NCI-H1417 treated with DMSO at 0.1 percent for 48 hours (cell line): ENCODE measurements at places on chromosomes 2 and 18.

- no peak for DNase-seq
These were observed 29.2 kb downstream of the GALNT1 start for GRCh38 chr18:35610724-35611123.

DNA sequence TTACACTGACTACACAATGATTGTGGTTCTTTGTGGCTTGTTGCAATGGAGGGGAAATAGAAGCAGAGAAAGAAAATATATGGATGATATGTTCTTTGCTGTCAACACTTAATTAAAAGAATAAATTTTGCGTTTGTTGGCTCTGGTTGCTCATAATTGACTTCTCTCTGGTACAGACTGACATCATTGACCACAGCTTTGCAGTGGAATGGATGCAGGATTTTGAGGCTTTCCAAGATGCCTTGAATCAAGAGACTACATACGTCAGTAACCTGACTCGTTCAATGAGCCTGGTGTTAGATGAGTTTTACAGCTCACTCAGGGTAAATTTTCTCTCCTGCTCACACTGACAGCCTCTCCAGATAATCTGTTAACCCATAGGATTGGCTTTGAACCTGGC, 9.9 kb downstream of the GPN1 start:
- no peak for DNase-seq

- no peak for DNase-seq
These were observed 610.8 kb downstream of the EPHA4 start for GRCh38 chr2:220961143-220961860.

DNA sequence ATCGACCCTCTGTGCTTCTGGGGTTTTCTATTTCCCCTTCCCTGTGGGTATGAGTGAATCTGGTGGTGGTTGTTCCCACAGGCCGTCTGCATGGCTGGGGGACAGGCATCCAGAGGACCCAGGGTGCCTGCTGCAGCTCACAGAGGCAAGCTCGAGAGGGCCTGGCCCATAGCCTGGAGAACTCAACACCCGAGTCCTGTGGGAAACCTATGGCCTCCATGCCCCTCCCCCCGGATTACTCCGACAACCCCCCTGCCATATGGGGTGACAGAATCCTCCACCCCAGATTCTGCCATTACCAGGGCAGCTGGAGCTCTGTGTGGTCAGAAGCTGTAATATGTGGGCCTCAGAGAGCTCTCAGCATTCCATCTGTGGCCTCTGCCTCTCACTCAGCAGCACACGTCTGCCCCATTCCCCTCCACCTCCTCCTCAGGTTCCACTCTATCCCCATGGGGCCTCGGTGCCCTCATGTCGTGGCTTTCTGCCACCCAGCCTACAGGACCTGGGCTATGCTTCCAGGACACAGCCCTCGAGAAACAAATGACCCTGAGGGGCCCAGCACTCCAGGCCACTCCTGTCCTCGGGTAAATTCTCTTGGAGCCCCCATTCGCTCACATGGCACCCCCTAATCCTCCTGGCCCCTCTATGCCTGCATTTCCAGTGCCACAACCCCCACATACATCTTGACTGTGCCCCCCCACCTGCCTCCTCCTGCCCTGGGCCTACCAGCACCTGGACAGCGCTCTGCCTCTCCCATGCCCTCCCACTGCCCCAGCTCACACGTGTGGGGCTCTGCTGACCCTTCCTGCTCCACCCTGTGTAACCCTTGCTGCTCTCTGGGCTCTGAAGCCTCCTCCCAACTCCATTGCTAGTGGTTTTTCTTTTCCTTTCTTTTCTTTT, 3.6 kb downstream of the MZT2A start:
- no peak for DNase-seq

DNA sequence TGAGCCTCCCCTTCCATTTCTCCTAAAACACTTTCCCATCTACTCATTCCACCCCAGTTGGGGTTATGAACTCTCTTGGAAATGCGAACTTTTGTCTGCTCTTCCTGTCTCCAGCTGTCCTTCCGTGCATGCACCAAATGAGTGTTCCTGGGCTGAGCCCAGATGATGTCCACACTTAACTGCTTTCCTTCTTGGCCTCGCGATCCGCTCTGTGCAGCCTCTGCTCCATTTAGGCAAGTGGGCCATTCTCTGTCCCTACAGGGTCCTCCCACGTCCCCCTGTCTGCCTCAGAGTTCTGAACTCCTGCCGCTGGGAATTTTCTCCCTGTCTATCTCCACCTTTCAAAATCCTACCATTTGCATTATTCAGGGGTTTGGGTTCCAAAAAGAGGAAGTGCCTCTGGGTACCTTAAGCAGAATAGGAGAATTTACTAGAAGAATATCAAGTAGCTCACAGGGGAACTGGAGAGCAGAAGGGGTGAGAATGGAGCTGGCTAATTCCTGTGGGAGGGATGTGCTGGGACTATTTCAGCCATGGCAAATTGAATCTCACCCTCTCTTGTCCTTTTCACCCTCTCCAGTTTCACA, 4.7 kb upstream of the NCK2 start:
- DNase-seq: no peak

GRCh38 chr18:27715751-27716150, 461.2 kb downstream of the CDH2 start:
- DNase-seq: no peak

- no peak for DNase-seq
These were observed 85.9 kb upstream of the TWSG1 start for GRCh38 chr18:9248661-9249060.

- DNase-seq: no peak
These were observed 38.3 kb downstream of the IL1RL2 start for GRCh38 chr2:102224824-102225739.

DNA sequence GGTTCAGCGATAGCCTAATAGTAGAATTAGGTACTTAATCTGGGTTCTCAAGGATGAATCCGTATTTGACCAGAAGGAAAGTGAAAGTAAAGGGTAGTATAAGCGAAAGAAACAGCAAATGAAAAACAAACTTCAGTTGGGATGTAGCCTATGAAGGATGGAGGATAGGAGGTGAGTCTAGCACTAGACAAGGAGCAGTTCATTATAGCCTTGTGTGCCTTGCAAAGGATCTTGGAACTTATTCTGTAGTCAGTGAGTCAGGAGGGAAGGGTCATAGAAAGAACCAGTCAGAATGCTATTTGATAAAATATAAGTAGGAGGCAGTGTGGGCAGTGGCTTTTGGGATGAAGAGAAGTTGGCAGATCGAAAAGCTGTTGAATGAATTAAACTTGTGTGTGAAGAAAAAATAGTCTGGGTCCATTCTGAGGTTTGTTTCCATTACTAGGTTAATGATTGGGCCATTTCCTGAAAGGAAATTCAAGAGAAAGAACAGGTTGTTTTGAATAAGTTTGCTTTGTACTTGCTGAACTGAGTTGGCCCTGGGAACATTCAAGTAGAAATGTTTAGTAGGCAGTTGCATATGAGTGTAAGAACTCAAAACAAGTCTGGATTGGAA, 48.5 kb downstream of the ANKRD12 start:
- no peak for DNase-seq

GRCh38 chr2:152558158-152558984, 158.9 kb downstream of the PRPF40A start:
- DNase-seq: no peak

DNA sequence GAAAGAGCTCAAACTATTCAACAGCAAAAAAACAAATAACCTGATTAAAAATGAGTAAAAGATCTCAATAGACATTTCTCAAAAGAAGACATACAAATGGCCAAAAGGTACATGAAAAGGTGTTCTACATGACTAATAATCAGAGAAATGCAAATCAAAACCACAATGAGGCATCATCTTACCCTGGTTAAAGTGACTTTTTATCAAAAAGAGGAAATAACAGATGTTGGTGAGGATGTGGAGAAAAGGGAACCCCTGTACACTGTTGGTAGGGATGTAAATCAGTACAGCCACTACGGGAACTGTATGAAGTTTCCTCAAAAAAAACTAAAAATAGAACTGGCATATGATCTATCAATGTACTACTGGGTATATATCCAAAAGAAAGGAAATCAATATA, 39.8 kb upstream of the TMEM163 start:
- DNase-seq: no peak

DNA sequence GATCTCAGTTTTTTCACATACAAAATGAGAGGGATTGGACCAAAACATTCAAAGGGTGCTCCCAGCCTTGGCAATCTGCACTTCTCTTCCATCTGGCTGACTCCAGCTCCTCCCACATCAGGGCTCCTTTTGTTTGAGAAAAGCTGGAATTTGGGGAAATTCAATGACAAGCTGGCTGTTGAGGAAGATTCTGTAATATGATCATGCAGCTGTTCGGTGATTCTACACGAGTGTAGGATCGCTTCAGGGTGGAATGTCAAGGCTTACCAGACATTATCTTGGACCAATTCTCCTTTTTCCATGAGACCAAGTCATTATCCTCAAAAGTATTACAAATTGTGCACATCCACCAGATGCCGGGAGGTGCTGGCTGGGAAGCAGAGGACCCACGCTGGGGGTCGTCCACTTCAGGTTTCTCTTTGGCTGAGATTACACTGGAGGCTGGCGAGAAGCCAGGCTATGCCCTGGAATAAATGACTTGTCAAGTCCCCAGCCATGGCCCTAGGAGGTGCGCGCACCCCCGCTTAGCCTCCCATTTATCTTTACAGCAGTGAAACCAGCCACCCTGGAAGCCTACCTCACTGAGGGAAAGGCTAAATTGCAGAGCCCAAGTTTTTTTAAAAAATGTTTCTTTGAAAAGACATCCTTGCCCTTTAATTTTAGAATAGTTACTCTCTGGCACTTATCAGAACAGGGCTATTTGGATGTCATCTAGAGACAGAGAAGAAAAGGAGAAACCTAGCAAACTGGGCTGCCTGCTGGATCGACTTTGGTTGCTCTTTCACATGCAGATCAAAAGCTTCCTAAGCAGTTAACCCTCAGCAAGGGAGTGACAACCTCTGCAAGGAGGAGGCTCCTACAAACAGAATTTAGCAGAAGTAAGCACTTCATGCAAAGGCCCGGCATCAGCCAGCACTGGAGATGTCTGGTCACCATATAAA, 42.5 kb upstream of the LCLAT1 start:
- no peak for DNase-seq

DNA sequence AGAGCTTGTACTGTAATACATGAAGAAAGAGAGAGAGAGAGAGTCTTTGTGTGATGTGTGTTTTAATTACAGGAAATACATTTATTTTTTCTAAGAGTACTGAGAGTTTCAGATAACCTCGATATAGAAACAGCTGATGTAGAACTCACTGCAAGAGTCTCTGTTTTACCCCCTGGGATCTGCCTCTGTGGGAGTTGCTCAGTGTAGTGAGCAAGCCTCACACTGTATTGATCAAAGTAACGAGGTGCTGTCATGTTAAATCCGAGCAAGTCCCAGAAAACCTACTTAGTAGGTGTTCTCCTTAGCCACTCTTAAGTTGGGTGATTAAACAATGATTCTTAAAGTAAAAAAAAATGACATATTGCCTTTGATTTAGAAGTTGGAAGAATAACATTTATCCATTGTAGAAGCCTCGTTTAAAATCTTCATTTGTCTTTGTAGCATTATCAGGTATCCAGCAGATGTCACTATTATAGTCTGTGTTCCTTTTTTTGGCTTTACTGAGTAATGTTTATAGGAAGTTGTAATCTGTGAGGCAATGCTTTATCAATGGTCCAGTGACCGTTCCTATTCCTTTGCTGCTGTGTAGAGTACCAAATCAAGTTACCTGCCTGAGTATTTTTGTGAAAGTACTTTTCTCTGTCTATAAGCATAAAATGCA, 219.0 kb downstream of the MYO3B start:
- no peak for DNase-seq

DNA sequence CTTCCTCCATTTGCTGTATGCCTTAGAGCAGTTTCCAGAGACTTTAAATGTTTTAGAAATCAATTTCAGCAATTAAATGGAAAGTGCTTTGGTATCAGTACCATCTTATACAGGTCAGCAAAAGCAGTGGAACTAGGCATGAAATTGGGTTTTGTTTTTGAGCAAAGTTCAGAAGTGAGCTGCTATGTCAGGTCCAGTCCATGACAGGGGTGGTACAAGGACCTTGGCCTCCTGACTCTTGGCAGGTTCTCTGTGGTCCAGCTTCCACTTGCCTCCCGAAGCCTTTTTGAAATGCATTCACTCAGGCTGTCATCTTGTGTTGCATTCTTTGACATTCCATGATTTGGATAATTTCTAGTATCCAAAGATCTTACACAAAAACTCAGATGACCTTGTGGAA, 159.3 kb downstream of the ACOXL start:
- DNase-seq: no peak

DNA sequence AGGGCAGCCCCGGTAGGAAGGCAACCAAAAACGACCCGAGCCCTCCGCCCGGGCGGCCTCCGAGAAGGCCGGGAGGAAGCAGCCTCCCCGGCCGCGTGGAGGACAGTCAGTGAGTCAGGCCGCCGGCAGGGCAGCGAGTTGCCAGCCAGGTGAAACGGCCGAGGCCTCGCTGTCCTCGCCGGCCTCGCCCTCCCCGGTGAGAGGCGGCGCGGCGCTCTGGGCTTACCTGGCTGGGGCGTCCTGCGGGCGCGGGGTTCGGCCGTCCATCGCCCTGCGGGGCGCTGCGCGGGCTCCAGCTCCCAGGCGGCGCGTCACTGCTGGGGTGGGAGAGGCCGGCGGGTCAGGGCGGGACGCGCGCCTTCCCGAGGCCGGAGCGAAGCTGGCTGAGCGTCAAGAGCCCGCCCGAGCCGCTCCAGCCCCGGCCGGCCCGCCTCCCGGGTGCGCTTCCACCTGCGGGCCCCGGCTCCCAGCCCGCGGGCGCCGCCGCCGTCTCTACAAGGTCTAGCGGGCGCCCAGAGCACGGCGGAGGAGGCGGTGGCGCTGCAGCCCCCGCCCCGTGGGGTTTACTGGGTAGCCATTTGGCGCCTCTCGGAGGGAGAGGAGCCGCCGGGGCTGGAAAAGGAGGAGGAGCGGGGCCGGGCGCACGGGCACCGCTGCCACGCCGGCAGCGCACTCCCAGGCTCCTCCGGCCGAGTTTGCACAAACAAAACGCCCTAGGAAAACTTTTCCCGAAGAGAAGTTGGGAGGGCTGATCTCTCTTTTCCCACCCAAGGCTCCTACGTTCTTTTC, 499 bp downstream of the COBLL1 start:
- no peak for DNase-seq

DNA sequence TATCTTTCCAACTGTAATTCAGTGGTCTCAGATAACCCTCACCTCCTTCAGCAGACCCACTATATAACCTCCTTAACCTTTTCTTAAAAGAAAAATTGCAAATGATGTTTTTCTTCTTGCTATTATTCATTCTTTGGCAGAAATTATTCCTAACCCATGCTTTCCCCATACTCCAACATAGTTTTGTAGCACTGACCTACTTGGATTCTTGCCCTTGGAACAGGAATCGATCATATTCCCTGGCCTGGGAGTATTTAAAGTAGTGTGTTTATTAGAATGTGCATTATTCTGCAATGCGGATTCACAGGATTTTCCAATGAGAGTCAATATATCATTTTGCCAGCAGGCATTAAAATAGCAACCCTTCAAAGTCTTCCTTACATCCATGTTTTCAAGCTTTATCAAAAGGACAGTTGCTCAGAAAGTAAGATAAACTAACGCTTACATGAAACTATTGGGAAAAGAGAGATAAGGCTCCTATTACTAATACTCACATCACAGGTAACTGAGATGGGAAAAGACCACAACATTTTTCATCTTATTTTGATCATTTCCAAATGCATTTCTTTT, 37.4 kb downstream of the CHN1 start:
- no peak for DNase-seq
